ENCODE measurements at places on chromosomes 4 and X.
A peak's percentile ranks its signal among the peaks of the same experiment; 100 is the strongest.

- DNase-seq, result no peak
Measured at GRCh38 chr4:15936495-15936894, 2.0 kb downstream of the FGFBP1 start.

DNA sequence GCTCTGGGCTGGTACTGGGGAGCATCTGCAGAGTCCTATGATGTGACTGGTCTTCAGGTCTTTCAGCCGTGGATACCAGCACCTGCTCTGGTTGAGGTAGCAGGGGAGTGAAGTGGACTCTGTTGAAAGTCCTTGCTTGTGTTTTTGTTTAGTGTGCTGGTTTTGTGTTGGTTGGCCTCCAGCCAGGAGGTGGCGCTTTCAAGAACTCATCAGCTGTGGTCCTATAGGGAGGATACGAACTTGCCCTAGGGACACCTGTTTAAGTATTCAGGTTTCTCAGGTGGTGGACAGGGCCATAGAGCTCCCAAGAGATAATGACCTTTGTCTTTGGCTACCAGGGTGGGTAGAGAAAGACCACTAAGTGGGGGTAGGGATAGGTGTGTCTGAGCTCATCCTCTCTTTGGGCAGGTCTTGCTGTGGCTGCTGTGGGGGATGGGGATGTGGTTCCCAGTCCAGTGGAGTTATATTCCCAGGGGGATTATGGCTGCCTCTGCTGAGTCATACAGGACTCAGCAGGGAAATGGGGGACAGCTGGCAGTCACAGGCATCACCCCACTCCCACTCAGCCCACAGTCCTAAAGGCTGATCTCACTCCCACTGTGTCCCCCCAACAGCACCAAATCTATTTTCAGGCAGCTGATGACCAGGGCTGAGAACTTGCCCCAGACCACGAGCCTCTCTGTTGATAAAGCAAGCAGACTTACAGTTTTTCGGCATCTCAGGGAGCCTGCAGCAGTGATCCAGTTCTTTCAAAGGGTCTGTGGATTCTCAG lies 24.1 kb downstream of the MSMO1 start:
- DNase-seq, result no peak

- DNase-seq, result peak; percentile 44
Measured at GRCh38 chr4:73573794-73574528, 46.3 kb downstream of the RASSF6 start.

DNA sequence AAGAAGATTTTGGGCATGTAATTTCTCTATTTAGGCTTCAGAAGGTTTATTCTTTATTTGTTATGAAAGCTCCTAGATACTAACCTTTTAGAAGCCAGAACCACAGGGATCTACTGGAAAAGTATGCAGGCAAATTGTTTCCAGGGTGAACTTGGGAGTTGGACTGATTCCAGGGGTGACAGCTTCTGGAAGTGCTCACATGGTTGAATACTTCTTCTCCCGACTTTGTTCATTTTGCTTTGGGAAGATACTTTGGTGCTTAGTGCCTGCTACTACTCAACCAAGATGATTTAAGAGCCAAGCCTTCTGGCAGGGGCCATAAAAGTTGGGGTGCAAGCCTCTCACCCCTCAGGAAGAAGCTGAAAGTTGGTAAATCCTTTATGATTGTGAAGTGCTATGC lies 445.6 kb downstream of the ACTRT1 start:
- DNase-seq, result no peak

GRCh38 chr4:69032847-69033638 lies 63.2 kb upstream of the UGT2B7 start:
- no peak for DNase-seq

GRCh38 chrX:32397562-32398216 lies 813.7 kb downstream of the DMD start:
- DNase-seq, result no peak

DNA sequence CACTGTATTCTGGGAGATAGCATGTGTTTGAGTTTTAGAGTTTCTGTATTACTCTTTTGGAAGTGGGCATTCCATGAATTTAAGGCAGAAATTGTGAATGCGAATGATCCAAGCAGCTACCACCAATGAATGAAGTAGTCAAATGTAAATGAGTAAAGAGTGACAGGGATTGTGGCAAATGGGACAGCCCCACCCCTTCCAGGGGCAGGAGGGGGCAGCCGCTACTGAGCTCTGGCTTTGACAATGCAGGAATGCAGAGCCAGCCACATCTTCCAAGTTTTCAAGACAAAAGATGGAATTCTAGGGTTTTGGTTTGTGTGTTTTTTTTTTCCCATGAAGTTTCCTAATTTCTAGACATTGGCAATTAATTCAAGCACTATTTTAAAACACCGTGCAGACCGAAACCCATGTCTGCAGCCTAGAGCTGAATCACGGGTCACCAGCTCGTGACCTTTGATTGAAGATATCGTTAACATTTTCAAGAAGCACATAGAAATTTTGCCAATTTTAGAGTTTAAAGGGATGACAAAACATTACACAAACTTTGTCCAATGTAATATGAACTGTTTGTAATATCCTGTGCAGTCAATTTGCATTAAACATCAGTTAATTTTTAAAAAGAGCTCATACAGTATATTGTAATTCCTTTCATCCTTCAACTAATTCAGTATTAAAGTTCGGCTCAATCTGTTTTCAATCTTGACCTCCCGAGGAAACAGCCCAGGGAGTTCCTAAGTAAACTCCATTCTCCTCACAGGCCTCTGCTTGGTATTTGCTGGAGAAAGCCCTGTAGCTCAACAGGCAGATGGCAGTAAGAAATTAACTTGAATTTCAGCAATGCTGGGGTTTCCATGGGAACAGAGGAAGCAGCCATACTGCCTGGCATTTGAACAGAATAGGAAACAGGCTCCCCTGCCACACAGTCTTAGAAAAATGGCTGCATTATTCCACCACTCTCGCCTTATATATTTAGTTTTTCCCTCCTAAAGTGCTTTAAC lies 83.4 kb downstream of the UCHL1 start:
- peak; percentile 41 for DNase-seq

DNA sequence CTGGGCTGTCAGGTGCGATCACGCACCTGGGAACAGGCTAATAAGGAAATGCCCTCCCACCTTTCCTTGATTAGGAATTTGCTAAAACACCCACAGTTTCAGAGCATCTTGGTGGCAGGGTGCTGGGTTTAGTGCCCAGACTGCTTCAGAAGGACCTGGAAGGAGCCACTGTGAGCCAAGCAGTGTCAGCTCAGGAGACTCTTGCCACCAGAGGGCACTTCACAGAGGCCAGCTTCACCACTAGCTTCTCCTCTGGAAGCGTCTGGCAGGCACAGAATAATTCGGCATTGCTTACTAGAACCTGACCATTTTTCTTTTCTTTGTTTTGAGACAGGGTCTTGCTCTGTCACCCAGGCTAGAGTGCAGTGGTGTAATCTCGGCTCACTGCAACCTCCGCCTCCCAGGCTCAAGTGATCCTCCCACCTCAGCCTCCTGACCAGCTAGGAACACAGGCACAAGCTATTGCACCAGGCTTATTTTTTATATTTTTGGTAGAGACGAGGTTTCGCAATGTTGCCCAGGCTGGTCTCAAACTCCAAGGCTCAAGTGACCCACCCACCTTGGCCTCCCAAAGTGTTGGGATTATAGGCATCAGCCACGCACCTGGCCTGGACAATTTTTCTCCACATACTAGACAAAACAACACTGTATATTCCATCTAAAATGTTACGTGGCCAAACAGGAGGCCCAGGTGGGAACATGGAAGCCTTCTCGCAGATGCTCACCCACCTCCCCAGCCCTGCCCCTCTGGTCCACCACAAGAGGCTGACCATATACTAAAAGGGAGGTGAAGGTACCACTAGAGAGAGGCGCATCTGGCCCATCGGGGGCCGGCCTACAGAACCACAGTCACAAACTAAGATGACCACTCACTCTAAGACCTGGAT lies 14.1 kb downstream of the NOP14 start:
- DNase-seq, result no peak

GRCh38 chr4:1872870-1873269 lies 1.7 kb downstream of the NSD2 start:
- DNase-seq, result peak; percentile 71

DNA sequence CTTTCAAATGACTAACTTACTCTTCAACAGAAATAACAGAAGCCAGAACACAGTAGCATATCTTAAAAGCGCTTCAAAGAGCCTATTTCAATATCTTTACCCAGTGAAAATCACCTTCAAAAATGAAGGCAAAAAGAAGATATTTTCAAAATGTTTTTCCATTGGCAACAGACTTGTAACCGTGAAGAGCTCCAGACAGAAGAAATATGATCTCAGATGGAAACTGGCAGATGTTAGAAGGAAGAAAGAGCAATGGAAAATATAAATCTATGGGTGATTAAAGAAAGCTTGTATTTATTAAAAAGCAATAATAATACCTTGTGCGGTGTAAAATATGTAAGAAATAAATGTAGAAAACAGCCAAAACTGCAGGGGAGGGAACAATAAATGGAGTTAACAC lies 35.7 kb downstream of the PRKG2 start:
- no peak for DNase-seq
